ENCODE measurements at places on chromosomes 6 and 20.

DNA sequence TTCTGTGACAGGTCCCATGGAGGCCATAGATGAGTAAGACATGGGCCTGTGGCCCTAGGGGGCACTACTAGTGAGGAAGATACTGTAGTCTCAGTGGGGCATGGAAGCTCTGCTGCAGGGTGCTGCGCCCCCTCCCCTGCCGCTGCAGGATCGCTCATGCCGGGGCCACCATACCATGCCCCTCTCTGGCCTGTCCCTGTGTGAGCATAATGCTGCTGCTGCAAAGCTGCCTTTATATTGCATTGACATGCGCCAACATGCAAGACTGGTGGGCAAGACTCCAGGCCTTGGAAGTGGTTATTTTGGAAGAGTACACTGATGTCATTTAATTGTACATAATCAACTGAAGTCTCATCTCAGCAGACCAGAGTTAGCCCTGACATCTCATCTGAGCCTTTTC, 60.0 kb downstream of the TOX2 start:
- no peak for DNase-seq

- DNase-seq, result no peak
These were observed 67.5 kb upstream of the COL21A1 start for GRCh38 chr6:56314683-56315523.

- no peak for DNase-seq
These were observed 169.2 kb downstream of the ZFAND3 start for GRCh38 chr6:37988696-37989095.

- no peak for DNase-seq
These were observed 453.8 kb downstream of the RFPL4B start for GRCh38 chr6:112800916-112801315.

DNA sequence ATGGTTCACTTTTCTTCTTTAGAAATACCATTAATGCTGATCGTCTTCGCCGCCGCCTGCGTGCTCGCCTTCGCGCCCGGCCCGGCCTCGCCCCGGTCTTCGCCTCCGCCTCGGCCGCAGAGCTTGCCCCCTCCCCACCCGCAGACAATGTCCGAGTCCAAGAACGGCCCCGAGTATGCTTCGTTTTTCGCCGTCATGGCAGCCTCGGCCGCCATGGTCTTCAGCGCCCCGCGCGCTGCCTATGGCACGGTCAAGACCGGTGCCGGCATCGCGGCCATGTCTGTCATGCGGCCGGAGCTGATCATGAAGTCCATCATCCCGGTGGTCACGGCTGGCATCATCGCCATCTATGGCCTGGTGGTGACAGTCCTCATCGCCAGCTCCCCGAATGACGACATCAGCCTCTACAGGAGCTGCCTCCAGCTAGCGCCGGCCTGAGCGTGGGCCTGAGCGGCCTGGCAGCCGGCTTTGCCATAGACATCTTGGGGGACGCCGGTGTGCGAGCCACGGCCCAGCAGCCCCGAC, 4.8 kb upstream of the PRPH2 start:
- no peak for DNase-seq

Data from skeletal muscle cell (primary cell).